ENCODE measurements at places on chromosomes 12 and 14. TPM values are rescaled to one million over a fixed set of nuclear protein-coding genes. Genes with fewer than 3 reads are reported as not detected.

The KRT82 gene
- not detected for total RNA-seq

GRCh38 chr14:77133720-77134338 lies 7.8 kb downstream of the ZDHHC22 start:
- DNase-seq = peak; percentile 61

- DNase-seq = no peak
Observed at GRCh38 chr12:15193946-15194345, 27.3 kb downstream of the RERG start.

GRCh38 chr14:31449971-31450610 lies 7.2 kb downstream of the DTD2 start:
- DNase-seq = peak; percentile 41

DNA sequence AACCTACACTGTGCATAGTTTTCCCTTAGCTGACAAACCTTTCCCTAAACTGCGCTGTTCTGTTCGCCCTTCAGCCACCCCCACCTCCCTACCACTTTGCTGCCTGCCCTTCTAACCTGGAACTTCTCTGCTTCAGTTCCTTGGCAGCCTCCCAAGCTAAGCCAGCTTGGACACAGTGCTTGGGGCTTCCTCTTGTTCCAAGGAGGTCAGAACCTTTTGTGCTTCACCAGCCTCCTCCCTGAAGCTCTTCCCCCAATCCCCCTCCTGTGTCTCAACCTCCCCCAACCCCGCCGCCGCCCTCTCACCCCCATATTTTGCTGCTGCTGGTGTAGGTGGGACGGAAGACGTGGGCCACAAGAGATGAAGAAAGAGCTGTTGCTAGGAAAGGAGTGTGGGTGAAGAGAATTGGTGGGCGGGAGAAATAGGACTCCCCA lies 8.1 kb upstream of the RIC8B start:
- no peak for DNase-seq

DNA sequence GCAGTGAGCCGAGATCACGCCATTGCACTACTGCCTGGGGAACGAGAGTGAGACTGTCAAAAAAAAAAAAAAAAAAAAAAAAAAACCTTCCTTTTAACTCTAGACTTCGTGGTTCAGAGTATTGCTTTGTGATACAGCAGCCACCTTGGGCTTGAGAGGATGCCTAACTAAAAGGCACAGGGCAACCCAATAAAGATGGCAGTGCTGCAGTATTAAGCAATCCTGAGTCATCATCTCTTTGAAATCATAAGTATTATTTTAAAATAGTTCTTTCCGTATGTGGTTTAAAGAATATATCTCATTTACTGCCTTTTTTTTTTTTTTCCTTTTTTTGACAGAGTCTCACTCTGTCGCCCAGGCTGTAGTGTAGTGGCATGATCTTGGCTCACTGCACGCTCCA lies 116.1 kb downstream of the PLEKHA5 start:
- no peak for DNase-seq
